ENCODE measurements at places on chromosomes 11 and 22. TPM values are rescaled to one million over a fixed set of nuclear protein-coding genes. Genes with fewer than 3 reads are reported as not detected.

- peak; percentile 1 for DNase-seq
Observed at GRCh38 chr22:34804604-34805003, 261.4 kb upstream of the ISX start.

DNA sequence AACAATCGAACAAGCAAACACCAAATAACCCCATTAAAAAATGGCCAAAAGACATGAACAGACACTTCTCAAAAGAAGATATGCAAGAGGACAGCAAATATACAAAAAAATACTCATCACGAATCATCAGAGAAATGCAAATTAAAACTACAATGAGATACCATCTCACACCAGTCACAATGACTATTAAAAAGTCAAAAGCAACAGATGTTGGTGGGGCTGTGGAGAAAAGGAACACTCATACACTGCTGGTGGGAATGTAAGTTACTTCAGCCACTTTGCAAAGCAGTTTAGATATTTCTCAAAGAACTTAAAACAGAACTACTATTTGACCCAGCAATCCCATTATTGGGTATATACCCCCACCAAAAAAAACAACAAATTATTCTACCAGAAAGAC, 51.3 kb upstream of the FLI1 start:
- DNase-seq, result no peak

- DNase-seq, result no peak
Observed at GRCh38 chr11:44530413-44531115, 34.9 kb upstream of the CD82 start.

The GTSE1 gene
- 109 TPM for total RNA-seq
